Fibroblast of skin of back (primary cell): ENCODE measurements at places on chromosomes 2 and 18.
A peak's percentile ranks its signal among the peaks of the same experiment; 100 is the strongest.

DNA sequence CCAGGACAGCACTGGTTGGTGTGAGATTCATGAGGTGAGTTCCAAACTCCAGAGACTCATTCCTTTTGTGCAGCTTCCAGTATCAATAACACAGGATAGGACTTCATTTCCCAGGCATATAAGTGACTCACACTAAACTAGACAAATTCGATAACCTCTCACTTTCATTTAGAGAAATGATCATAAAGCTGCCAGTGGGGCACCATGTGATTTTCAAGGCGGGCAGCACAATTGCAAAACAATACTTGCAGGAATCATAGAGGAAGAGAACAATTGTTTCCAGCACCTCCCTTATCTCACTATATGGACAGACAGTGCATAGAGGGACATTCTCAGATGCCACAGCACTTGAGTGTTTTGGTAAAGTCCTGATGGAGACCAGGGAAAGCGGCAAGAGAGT lies 31.3 kb upstream of the DNAH7 start:
- DNase-seq, result no peak

DNA sequence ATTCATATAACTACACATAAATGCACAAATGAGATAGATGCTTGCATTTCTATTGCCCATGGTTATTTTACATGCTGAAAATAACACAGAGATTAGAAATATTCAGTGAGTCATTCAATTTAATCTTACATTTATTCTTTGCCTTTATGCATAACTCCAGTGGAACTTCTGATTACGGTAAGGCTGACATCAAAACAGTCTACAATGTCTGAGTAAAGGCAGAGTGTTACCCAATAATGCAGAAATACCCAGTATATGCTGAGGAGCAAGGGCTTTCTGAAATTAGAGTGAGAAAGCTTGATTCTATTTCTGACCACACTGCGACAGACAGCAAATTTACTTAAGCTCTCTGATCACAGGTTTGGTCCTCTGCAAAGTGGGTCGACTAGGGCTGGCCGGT lies 9.2 kb downstream of the NMI start:
- peak; percentile 46 for DNase-seq

- peak; percentile 46 for DNase-seq
Observed at GRCh38 chr2:217707131-217707611, 295.6 kb downstream of the TNS1 start.

DNA sequence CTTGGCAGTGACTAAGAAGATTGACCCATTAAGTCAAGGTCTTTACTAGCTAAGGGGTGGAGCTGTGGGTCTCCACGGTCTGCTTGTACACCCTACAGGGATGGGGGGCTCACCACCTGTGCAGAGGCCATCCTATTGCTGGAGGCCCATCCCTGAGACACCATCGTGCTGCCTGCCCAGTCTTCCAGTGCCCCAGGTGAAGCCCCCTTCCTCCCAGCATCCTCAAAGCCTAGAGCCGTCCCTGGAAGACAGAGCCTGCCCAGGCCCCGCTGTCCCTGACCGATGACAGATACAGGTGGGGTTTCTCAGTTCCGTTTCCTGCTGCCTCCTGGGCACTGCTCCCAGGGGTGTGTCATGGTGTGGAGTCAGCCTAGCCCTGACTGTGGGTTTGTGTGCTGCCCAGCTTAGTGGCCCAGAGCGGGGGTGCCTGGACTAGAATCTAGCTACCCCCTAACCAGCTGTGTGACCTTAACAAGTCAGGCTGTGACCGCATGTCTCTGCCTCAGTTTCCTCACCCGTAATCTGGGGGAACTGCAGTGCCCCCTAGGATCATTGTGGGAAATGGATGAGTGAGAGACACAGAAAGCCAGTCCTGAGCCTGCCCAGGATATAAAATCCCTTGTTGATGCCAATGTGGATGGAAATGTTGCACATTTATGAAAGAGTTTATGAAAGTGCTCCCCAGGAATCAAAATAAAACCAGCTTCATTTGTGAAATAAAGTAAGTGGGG lies 2.0 kb downstream of the OTOS start:
- no peak for DNase-seq

- DNase-seq, result no peak
Observed at GRCh38 chr2:128195435-128195984, 104.5 kb downstream of the UGGT1 start.

DNA sequence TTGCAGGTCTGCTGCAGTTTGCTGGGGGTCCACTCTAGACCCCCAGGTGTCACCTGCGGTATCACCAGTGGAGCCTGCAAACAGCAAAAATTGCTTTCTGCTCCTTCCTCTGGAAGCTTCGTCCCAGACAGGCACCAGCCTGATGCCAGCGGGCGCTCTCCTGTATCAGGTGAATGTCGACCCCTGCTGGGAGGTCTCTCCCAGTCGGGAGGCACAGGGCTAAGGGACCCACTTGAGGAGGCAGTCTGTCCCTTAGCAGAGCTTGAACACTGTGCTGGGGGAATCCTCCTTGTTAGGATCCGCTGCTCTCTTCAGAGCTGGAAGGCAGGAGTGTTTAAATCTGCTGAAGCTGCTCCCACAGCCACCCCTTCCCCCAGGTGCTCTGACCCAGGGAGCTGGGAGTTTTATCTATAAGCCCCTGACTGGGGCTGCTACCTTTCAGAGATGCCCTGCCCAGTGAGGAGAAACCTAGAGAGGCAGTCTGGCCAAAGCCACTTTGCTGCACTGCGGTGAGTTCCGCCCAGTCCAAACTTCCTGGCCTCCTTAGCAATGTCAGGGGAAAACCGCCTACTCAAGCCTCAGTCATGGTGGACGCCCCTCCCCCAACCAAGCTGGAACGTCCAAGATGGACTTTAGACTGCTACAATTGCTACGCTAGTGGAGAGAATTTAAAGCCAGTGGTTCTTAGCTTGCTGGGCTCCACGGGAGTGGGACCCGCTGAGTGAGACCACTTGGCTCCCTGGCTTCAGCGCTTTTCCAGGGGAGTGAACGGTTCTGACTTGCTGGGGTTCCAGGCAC lies 652.5 kb downstream of the KCNJ3 start:
- DNase-seq, result no peak

GRCh38 chr2:134301099-134301927 lies 47.4 kb downstream of the MGAT5 start:
- DNase-seq, result peak; percentile 68

- DNase-seq, result peak; percentile 28
Observed at GRCh38 chr2:241443486-241444223, 64.7 kb downstream of the STK25 start.

GRCh38 chr2:97769308-97769707 lies 55.9 kb downstream of the ZAP70 start:
- DNase-seq, result no peak

- DNase-seq, result no peak
Observed at GRCh38 chr2:600542-601386, 76.4 kb downstream of the TMEM18 start.

GRCh38 chr18:57575542-57575941 lies 11.0 kb downstream of the FECH start:
- DNase-seq, result no peak

DNA sequence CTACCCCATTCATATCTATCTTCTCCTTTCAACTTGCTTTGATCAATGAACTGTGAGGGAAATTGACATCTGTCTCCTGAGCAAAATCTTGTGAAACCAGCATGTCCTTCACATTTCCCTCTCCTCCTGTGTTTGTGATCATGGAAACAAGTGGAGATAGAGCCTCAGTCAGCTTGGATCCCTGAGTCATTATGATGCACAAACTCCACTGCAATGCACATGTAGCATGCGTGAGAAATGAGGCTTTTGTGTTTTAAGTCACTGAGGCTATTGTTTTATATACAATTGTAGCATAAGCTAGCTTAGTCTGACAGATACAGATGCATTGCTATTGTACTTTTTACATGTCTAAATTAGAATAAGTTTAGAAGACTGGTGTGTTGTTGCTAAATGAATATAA lies 85.2 kb upstream of the HNMT start:
- no peak for DNase-seq

GRCh38 chr2:129469871-129470270 lies 509.6 kb upstream of the RAB6C start:
- no peak for DNase-seq

GRCh38 chr18:59139291-59139614 lies 431 bp upstream of the SEC11C start:
- peak; percentile 86 for DNase-seq

GRCh38 chr2:178536037-178536436 lies 55.8 kb downstream of the PLEKHA3 start:
- no peak for DNase-seq

DNA sequence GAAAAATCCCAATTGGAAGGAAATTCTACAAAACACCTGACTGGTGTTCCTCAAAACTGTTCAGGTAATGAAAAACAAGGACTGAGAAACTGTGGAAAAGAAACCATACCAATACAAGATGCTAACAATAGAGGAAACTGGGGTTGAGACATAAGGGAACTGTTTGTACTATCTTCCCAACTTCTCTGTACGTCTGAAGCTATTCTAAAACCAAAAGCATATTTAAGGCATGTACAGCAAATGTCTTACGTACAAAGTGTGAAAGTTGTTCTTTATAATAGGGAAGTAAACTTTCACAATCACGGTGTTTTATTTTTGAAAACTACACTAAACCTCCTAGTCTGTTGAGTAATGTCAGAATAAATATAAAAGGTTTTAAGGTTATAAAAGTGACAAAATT lies 776.1 kb upstream of the RAB6C start:
- DNase-seq, result no peak

DNA sequence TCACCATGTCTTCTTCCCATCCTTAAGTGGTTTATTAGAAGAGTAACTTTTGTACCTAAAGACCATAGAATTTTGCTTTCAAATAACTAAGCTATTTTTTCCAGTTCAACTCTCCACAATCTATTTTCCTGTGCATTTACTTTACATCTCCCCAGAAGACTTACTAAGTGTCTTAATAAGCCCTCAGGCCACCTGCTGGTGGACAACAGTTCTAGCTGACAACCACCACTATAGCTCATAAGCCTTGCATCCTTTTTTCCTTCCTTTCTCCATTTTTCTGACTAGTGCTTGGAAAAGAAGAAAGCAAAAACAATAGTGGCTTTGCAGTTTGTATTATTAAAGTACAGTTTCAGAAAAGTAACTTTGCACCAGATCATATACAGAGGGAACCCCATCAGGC lies 149.5 kb upstream of the TMEM200C start:
- DNase-seq, result peak; percentile 16

GRCh38 chr18:42545825-42546224 lies 569.7 kb downstream of the RIT2 start:
- DNase-seq, result peak; percentile 82

- DNase-seq, result no peak
Observed at GRCh38 chr2:153474407-153474806, 4.2 kb downstream of the RPRM start.

DNA sequence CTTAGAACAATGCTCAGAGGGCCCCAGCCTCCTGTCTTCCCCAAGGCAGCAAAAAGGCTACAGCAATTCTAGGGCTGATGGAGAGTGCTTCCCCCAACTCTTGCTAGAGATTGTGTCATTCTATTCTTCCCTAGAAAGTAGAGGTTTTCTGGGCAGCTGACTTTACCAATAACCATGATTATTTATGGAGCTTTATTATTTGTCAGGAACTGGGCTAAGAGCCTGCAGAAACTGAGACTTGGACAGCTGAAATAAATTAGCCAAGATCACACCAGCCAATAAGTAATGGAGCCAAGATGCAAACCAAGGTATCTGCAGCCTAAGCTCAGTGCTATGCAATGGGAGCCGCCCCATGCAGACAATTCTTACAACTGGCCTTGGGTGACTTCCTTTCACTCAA lies 84.8 kb downstream of the CCBE1 start:
- peak; percentile 61 for DNase-seq

DNA sequence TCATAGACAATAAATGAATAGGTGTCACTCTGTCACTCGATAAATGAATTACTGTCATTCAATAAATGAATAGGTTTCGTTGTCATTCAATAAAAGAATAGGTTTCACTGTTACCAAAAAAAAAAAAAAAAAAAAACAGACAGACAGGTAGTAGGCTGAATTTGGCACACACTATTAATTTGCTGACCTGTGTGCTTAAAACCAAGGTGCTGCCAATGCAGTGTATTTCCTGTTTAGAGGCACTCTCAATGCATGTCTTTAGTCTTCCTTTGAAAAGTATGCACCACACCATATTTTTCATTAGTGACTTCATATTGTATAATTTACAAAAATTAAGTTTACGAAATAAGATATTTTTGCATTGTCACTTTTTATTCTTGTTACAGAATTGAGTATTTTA lies 16.2 kb downstream of the ANKRD62 start:
- no peak for DNase-seq

- DNase-seq, result peak; percentile 34
Observed at GRCh38 chr2:218255446-218255845, 5.4 kb upstream of the GPBAR1 start.

DNA sequence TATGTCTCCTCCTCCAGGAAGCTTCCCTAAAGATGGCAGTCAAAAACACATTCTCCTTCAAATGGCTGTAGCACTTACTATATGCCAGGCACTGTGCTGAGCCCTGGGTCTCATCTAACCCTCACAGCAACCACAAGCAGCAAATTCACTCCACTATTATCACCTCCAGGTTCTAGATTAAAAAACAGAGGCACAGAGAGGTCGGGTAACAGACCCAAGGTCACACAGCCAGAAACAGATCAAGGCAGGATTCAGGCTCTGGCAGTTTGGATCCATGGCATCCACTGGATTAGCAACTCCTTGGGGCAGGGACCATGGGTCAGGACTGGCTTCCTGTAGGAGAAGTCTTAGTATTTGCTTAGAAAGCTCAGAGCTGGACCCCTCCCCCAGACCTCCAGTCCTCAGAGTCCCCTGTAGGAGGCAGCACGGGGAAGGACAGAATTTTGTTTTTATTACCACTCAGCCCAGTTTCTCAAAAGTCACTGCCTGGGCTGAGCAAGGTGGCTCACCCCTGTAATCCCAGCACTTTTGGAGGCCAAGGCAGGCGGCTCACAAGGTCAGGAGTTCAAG lies 34.4 kb downstream of the ZFP36L2 start:
- DNase-seq, result no peak

- peak; percentile 46 for DNase-seq
Observed at GRCh38 chr2:127220102-127220767, at the start of gene CYP27C1. TSS of gene CYP27C1 (minus strand) at chr2:127220299. CDS start at chr2:127220270, 29 bp downstream.

GRCh38 chr2:62506421-62506750 lies 391 bp upstream of the TMEM17 start:
- no peak for DNase-seq

GRCh38 chr2:240895656-240896388 lies at the start of gene MAB21L4:
TSS of gene MAB21L4 (minus strand) at chr2:240896156. CDS start at chr2:240895997, 159 bp downstream.
- no peak for DNase-seq

GRCh38 chr2:39837856-39838453 lies 58.9 kb upstream of the THUMPD2 start:
- peak; percentile 36 for DNase-seq

- DNase-seq, result peak; percentile 78
Observed at GRCh38 chr18:44725300-44726058, 44.8 kb downstream of the SETBP1 start.

- no peak for DNase-seq
Observed at GRCh38 chr2:108925286-108925685, 63.7 kb downstream of the EDAR start.

GRCh38 chr2:126883666-126884040 lies 15.0 kb upstream of the TEX51 start:
- no peak for DNase-seq

DNA sequence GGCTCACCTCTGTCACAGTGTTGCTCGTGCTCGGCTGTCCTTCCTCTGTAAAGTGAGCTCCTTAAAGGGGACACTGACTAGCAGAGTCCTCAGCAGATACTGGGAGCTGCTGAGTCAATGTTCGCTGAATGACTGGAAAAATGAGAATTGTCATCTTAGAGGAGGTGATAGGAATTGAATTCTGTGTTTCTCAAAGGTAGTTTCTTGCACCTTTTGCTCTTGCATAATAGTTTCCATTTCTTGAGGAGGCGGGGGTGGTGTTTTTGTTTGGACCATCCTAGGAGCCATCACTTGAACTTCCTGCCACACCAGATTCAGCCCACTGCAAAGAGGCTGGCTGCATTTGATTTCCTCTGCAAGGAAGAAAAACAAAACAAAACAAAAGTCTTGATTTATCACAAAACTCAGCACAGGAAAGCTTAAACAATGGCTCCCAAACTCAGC lies 11.4 kb upstream of the RFX8 start:
- DNase-seq, result no peak
